ENCODE measurements at places on chromosomes 12 and 14. TPM values are rescaled to one million over a fixed set of nuclear protein-coding genes. Genes with fewer than 3 reads are reported as not detected.

Gene KRT85
- not detected for total RNA-seq

Gene LHX5
- total RNA-seq, result not detected

Gene LRCOL1
- total RNA-seq, result not detected

Gene PPFIA2
- not detected for total RNA-seq

Gene DYNC1H1
- 287 TPM for total RNA-seq

Gene PYGL
- total RNA-seq, result 1.5 TPM

Gene CCER1
- total RNA-seq, result not detected

Gene FBLN5
- 6.2 TPM for total RNA-seq

Gene RAN
- 1,905 TPM for total RNA-seq

Gene EML1
- total RNA-seq, result 0.68 TPM

Gene B3GNT4
- total RNA-seq, result 1.0 TPM

Gene PAPLN
- total RNA-seq, result 0.75 TPM

Gene GARIN6
- total RNA-seq, result not detected

Gene TMEM119
- total RNA-seq, result not detected

Gene CMA1
- 0.25 TPM for total RNA-seq

Gene STK38L
- 24.2 TPM for total RNA-seq

Gene GZMB
- total RNA-seq, result 4,741 TPM
